Stimulated activated CD8-positive, alpha-beta memory T cell treated with anti-CD3 and anti-CD28 coated beads, Interleukin-2, amount 100 ng/mL, for 48 hours (primary cell): ENCODE measurements at places on chromosomes 3 and 15.

- no peak for DNase-seq
Measured at GRCh38 chr3:197000211-197000610, 29.4 kb downstream of the MELTF start.

- no peak for DNase-seq
Measured at GRCh38 chr3:193962986-193963685, 172.8 kb upstream of the HES1 start.

DNA sequence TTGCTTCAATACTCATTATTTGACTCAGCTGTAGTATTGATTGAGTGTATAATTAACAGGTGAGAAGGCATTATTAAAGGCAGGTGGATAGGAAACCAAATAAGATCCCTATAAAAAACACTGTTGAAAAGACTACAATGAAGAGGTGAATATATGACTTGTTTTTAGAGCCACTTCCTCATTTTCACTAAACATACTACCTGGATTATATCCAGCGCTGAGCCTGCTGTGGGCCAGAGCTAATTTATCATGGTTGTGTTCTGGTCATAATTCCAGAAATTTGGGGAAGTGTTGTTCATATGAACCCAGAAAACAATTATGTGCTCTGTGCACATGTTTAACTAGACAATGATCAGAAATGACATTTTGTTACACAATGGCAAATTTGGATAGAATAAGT lies 235.3 kb upstream of the MME start:
- DNase-seq: no peak

DNA sequence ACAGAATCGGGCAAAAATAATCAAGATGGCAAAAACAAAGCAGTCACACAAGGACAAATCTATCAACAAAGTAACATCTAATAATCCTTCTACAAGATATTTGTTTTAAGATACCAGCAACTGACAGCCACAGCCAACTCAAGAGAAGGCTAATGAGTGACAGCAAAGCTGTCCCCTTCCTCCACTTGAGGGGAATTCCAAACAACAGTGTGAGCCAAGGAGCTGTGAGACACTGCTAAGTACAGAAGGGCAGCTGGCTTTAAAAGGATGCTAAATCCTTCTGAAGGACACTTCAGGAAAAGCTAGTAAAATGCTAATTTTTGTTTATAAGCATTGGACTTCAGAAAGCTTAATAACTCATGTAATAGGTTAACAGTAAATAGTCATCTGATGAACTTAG lies 120.3 kb upstream of the GOLGA8J start:
- DNase-seq: no peak

- no peak for DNase-seq
Measured at GRCh38 chr3:3551981-3552380, 247.2 kb upstream of the LRRN1 start.

DNA sequence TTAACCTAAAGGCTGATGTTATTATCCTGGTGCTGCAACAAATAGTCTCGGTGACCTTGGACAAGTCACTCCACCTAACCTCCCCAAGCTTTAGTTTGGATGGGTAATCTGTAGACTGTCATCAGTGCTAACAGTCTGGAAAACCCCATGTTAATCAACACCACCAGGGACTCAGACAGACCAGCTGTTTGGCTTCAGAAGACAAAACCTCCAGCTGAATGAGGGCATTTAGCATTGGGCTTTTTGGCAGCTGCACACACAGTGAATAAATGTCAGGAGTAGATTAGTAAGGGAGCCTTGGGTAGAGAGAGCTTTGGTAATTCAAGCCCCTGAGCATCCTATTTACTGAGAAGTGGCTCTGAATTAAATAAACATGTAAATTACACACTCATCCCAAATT lies 24.9 kb upstream of the C3orf80 start:
- no peak for DNase-seq

DNA sequence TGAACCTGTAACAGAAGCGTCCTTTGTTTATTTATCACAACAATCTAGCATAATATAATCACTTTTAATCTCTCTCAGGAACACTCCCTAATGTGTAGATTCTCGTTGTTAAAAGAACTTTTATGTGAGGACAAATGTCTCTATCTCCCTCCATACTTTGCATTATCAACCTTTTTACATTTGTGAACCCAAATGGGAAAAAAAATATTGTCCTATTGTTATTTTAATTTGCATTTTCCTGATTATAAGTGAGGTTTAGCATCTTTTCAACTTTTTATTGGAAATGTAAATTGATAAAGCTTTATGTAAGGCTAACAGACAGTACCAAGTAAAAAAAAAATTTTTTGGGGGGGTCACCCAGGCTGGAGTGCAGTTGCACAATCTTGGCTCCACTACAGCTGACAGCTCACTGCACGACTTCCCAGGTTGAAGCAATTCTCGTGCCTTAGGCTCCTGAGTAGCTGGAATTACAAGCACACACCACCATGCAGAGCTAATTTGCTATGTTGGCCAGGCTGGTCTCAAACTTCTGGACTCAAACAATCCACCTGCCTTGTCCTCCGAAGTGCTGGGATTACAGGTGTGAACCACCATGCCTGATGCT lies 33.0 kb upstream of the DENND4A start:
- DNase-seq: no peak

DNA sequence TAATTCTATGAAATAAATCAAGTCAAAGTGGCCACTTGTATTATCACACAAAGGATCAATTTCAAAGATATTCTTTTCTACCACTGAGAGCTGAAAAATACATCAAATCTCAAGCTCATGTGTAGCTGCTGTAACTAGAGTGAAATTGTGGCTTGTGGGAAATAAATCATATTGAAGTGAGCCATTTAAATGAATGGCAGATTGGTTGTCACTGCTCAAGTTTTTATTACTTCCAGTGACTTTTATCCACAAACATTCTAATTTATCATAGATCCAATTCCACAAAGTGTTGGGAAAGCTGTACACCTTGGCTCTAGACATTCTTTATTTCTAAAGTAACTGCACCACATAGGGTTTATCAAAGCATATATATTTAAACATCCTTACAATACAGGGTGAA lies 285.4 kb downstream of the CNTN3 start:
- no peak for DNase-seq

DNA sequence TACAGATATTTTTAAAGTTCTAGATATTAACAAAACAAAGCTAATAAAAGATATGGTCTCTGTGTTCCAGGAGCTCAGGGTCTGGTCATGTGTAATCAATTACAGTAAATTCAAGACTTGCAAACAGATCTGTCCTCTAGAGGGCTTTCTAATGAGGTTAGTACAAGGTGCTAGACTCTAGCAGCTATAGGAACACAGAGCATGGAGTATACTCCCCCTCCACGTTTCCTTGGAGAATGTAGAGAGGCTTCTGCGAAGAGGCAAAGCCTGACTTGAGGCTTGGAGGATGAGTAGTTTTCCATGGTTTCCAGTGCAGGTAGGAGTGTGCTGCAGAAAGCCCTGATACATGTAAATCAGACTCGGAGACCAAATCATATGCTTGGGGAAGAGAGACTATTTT lies 32.7 kb upstream of the DLG1 start:
- no peak for DNase-seq

DNA sequence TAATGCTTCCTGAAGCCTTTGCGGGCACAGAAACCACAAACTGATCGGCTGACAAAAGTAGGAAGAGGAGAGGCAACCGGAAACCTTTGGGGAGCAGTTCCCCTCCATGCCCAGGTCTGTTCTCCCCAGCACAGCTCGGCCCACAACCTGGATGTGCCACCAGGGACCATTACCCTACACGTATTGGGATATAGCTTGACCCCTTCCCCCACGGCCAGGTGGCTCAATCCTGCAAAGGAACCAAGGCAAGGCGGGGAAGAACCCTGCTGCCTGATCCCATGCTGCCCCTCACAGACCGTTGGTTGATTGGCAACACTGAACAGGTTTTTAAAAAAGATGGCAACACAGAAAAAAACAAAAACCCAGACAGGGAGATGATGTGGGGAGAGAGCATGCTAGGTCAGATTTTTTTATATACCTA lies 19.7 kb upstream of the TCAIM start:
- no peak for DNase-seq

- DNase-seq: no peak
Measured at GRCh38 chr15:58462547-58462946, 30.8 kb downstream of the LIPC start.

GRCh38 chr3:154794391-154794790 lies 285.7 kb upstream of the MME start:
- no peak for DNase-seq

GRCh38 chr15:69666441-69666882 lies 213.8 kb downstream of the RPLP1 start:
- DNase-seq: peak; percentile 23

GRCh38 chr3:192417017-192417416 lies 310.3 kb downstream of the FGF12 start:
- DNase-seq: no peak

DNA sequence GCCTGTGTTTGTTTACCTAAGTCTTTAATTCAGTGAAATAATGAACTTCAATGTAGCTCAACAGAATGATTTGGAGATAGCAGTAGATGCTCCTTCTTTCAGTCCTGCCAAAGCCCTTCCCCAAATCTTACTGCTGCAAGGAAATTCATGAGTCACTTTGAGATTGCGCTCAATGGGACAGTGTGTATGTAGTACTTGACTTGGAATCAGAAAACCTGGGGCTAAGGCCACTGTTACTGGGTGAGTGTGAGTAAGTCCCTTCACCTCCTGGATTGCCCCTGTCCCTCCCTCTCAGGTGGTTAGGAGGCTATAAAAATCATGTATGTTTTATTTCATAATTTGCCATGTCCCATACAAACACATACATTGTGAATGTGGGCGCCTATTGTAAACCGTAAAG lies 29.9 kb downstream of the ATP13A5 start:
- DNase-seq: no peak

GRCh38 chr3:24968036-24968435 lies 460.0 kb upstream of the RARB start:
- no peak for DNase-seq

GRCh38 chr15:61393949-61394348 lies 164.8 kb upstream of the RORA start:
- no peak for DNase-seq

GRCh38 chr3:122322095-122323075 lies 2.7 kb upstream of the CSTA start:
- no peak for DNase-seq

DNA sequence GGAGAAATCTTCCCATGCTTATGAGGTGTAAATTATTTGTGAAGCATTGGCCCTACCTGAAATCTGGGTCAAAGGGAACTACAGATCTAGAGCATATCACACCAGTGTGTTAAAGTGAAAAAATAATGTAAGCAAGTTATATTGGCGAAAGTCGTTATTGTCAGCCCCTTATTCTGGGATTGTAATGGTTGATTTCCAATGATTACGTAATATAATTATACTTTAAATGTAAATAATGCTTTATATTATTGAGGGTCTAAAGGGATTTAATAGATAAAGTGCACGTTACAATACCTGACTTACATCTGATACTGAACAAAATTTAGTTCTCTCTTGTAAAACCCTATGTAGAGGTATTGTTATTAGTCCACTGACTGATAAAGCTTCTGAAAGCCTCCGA lies 101.2 kb downstream of the NEO1 start:
- no peak for DNase-seq
